ENCODE measurements at places on chromosomes 4 and X.

- no peak for DNase-seq
These were observed 25.0 kb downstream of the AFF1 start for GRCh38 chr4:86959588-86960500.

DNA sequence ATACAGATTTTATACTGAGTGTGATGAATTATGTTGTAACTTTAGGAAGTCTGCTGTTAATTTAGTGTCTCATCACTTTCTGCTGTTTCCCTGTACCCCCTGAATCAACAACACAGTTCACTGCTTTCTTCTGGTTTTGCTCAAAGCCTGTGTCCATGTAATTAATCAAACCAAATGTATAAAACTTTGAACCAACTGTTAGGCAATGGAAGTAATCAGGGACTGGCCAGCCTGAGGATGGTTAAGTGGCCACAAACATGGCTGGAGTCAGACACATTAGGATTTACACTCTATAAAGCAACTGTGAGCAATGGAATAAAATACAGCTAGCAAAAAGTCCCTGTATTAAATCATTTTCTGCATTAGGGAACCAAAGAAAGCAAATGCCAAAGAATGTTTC lies 42.6 kb downstream of the CXCL1 start:
- no peak for DNase-seq

DNA sequence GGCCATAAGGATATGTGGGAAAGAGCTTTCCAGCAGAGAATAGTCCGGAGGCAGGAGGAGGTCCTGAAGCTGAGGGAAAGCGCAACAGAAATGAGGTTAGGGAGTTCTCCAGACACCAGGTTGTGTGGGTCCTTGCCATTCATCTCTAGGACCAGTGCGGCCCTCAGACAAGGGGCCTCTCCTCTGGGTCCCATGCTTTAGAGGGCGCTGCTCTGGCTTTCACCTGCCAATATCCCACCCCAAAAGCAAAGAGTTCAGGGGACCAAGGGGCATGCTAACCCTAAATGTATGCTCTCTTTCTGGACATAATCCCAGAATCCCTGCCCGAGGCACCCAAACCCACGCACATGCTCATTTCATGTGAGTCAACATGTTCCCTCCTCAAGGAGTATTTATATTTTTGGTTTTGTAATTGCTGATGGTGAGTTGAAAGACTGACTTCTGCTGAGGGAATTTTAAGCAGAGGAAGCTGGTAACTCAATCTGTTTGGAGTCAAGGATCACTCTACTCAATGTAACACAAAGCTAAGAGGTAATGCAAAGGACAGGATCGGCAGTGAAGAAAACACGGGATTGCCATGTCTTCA lies 14.8 kb downstream of the RPL34 start:
- no peak for DNase-seq

- no peak for DNase-seq
These were observed 1018.0 kb upstream of the HS3ST1 start for GRCh38 chr4:12446657-12447185.

GRCh38 chr4:185202984-185203485 lies 765 bp downstream of the CFAP97 start:
- DNase-seq, result no peak

- DNase-seq, result no peak
These were observed 167.0 kb upstream of the CASK start for GRCh38 chrX:42090395-42090794.

DNA sequence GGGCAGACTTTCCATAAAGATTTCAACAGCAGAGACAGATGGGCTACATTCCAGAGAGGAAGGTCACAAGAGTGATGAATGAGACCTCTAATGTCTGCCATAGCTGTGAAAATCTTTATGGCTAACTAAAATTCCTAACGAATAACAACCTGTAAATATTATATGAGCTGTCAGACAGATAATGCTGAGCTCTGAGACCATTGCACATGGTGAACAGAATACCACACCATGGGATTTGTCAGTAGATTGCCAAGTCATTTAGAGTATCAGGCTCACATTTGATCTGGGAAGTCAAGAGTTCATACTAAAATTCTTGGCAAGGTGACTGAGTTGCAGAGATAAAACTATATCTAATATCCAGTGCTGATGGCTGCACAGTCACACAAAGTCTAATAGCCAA lies 259.2 kb upstream of the FTHL17 start:
- no peak for DNase-seq

- DNase-seq, result no peak
These were observed 23.0 kb upstream of the BCORL1 start for GRCh38 chrX:129959493-129959832.

- DNase-seq, result no peak
These were observed 9.7 kb upstream of the PLAC8 start for GRCh38 chr4:83124111-83124780.

- no peak for DNase-seq
These were observed 389.7 kb upstream of the FAM241A start for GRCh38 chr4:111755571-111755970.

DNA sequence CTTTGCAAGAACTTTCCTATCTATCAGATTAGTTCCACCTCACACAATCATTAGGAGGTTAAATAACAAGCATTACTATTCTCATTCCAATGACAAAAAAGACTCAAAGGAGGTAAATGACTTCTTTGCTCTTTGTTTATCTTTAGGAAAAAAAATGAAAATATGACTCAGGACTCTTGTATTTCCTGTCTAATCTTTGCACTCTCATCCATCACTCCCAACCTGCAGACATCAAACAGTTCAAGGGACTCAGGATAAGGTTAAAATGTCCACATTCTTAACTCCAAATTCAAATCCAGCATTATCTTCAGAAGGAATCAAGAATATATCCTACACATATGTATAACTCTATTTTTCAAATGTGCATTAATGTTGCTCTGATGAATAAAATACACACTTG lies 139.6 kb downstream of the UNC5C start:
- DNase-seq, result no peak

- DNase-seq, result no peak
These were observed 1788.0 kb upstream of the TENM3 start for GRCh38 chr4:180455226-180455625.

- no peak for DNase-seq
These were observed 40.4 kb upstream of the MAPK10 start for GRCh38 chr4:86400216-86400615.

- no peak for DNase-seq
These were observed 694.0 kb downstream of the KCTD8 start for GRCh38 chr4:43754566-43754965.

GRCh38 chr4:177855507-177856197 lies 413.4 kb upstream of the AGA start:
- no peak for DNase-seq

- no peak for DNase-seq
These were observed 12.8 kb downstream of the GYG2 start for GRCh38 chrX:2841537-2841936.

DNA sequence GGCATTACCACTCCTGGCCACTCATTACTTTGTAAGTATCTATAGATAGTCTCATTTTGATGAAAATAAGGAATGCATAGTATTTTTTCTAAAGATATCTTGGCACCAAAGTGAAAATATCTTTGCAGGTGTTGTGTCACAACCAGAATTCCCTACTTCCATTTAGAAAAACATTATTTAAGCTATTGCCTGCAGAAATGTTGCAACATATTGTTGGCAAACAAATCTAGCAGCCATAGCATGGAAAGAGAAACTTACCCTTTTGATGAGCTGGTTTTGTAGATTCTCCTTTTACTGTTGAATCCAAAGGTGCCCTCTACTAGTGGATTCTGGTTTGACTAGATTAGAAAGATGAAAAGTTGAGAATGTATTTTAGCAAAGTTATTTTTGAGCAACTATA lies 138.8 kb downstream of the AREG start:
- no peak for DNase-seq

- DNase-seq, result no peak
These were observed 105.2 kb downstream of the PHOX2B start for GRCh38 chr4:41643331-41643730.

GRCh38 chrX:100410901-100411801 lies 1.1 kb upstream of the PCDH19 start:
- no peak for DNase-seq

GRCh38 chrX:103628386-103629317 lies at the start of gene TCEAL1:
TSS of gene TCEAL1 (plus strand) at chrX:103628975. CDS start at chrX:103629917, 942 bp downstream.
- DNase-seq, result no peak

GRCh38 chr4:92254767-92255442 lies 48.9 kb upstream of the GRID2 start:
- DNase-seq, result no peak

GRCh38 chrX:115344885-115345614 lies 55.5 kb downstream of the LUZP4 start:
- no peak for DNase-seq

DNA sequence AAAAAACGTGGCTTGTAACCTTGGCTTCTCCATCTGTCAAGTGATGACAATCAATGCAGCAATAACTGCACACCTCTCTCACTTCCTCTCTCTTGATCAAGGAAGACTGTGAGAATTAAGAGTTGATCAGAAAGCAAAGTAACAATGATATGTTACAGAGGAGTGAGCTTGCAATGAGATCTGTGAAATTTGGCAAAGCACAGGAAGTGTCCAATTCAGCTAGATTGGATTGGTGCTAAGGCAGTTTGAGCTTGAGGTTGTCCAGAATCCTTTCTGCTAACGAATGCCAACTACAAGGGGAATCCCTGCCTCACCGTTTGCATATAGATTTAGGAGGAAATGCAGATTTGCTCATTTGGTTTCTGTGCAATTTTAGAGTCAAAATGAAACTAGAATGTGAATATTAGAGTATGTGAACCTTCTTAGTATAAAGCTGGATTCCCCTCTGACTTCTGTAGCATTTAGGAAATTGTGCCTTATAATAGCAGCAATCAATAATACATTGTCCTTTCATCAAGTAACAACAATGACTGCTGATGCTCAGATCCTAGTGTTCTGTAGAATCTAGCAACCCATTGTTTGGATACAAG lies 346.4 kb downstream of the PTTG2 start:
- DNase-seq, result no peak

DNA sequence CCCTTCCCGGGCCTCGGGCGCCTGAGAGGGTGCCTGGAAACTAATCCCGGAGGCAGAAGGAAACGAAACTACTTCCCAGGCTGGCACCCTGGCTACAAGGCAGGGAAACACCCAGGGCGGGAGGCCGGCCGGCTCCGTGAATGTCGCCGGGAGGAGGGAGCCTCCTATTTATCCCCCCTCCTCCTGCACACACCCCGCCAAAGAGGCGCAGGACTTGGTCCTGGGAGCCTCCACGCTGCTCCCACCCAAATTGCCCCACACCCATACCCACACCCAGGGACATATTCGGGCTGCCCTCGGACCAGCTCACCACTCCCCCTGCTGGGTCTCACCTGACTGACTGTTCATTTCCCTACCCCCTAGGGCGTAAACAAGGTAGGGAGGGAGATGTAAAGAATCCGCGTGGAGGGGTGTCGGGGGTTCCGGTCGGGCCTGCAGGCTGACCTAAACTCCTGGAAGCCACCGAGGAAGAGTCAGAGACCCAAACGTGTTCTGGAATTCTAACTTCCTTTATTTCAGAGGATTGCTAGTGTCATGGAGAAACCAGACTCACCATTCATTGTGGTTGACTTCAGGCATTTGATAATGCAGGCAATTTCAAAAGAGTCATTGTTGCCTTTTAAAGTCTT lies at the start of gene BTC:
Gene BTC (minus strand): TSS at position 142 of the 629 bp plus-strand sequence. CDS start 198 bp downstream, outside the sequence.
- no peak for DNase-seq

Data from stimulated activated CD8-positive, alpha-beta memory T cell treated with anti-CD3 and anti-CD28 coated beads, Interleukin-2, amount 100 ng/mL, for 1 hour (primary cell).